ENCODE measurements at places on chromosomes 2 and 18. TPM values are rescaled to one million over a fixed set of nuclear protein-coding genes. Genes with fewer than 3 reads are reported as not detected.

Gene NEU2
- total RNA-seq = not detected

Gene CNTNAP5
- not detected for total RNA-seq

Gene ST6GAL2
- not detected for total RNA-seq

Gene ZFAND2B
- total RNA-seq = 21.9 TPM

Gene ATP6V1C2
- total RNA-seq = not detected

Gene NOL4
- total RNA-seq = not detected

Gene CELF4
- not detected for total RNA-seq

Gene DUSP19
- 1.4 TPM for total RNA-seq

Gene SCYGR4
- not detected for total RNA-seq

Gene GLB1L
- total RNA-seq = 3.6 TPM

Gene POTEC
- total RNA-seq = not detected

Gene UNC80
- not detected for total RNA-seq

Gene TNFRSF11A
- total RNA-seq = under 0.01 TPM

Gene MEP1B
- total RNA-seq = not detected

Gene KCNJ3
- total RNA-seq = not detected

Data from IMR-90 (cell line).